ENCODE measurements at places on chromosomes 6 and 20.

GRCh38 chr6:147873816-147874215, 365.3 kb downstream of the SAMD5 start:
- DNase-seq: no peak

DNA sequence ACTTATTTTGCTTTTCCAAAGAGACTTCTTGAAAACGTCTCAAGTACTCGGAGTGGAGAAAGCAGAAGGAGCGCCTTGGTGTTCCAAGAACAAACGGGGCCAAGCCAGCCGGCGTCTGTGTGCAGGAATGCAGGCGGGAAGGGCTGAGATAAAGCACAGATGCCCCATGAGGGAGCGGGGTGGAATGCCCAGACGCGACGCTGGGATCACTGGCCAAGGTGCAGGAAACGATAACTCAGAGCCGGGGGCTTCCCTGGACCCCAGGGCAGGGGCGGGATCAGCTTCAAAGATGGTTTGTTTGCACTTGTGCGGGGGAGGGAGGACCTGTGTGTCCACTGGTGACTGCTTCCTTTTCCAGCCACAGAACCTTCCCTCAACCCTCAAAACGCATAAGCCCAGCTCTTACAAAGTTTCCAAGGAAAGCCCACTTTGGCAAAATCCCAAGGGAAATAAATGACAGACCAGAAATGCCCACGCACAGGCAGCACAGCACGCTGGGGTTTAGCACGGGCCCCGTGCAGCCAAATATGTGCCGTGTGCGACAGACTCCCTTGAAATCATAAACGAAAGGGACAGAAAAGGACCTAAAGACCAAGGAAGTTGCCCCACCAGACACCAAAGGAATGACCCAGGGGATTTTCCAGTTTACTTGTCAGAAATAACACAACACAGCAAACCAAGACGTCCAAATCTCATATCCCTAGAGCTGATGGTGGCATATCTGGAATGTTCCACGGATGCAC, 113.9 kb downstream of the NFATC2 start:
- DNase-seq: peak; percentile 67

DNA sequence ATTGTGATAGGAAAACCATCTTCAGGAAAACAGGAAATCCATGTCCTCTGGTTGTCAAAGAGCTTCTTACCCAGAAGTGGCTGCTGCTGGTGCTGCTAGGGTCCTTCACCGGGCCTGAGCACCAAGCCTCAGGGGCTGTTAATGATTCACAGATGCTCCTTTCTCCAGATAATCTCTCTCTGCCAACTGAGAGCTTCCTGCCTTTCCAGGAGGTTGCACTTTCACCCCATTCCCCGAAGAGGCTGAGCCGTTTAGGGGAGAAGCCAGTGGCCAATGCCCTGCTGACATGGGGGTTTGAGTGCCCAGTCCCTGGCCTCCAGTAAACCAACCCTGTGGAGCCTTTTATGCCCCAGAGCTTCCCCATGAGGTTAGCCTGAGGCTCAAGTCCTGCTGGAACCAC, 122.4 kb downstream of the CBLN4 start:
- no peak for DNase-seq

- DNase-seq: no peak
Measured at GRCh38 chr20:62359043-62359490, 8.0 kb downstream of the LAMA5 start.

GRCh38 chr20:25460566-25461280, 53.2 kb downstream of the GINS1 start:
- no peak for DNase-seq

- peak; percentile 87 for DNase-seq
Measured at GRCh38 chr6:41505122-41506049, 40.8 kb upstream of the FOXP4 start.

DNA sequence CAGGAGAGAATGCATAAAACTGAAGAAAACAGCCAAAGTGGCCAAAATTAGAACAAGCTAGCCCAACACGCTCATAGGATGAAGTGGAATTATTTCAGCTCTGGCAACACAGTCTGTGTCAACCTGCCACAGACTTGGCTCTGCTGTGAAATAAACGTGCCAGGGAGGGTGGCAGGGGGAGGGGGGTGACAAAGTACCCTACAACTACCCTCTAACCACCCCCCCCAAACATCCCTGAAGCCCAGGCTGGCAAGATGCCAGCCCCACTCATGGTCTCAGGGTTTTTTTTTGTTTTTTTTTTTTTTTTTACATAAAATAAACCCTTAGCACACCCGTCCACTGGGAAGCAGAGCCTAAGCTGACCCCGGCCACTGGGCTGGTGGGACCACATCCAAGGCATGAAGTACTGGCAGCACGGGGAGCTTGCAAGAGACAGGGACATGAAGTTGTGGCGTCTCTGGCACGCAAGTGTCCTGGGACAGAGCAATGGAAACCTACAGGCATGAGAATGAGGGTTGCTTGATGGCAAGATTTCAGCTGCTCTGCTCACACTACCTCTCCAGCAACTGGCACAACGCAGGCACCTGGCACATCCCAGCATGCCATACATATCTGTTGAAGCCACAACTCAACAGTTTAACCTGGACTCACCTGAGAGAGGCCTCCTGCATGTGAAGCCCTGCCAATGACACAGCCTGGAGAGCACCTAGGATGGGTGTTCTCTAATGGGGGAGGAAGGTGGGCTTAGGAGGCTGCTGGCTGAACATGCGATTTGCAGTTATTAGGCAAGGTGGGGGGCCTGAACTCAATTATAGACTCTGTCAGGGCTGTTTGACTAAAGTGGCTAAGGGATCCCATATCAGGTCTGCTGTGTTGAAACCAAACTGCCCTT, 76.4 kb downstream of the TRAM2 start:
- no peak for DNase-seq

DNA sequence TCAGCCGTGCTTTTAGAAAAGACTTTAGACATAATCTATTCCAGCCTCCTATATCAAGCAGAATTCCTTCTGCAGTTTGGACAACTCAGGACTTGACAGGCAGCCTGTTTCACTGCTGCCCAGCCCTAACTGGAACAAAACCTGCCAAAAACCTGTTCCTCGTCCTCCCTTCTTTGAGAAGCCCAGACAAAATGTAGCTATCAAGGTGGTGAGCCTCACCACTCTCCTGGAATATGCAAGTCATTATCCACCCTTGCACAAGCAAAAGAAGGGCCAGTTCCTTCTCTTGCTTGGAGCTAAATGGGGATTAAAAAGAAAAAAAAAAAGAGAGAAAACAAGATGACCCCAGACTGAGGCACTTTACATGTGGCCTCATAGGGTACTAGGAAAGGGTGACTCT, 64.2 kb downstream of the TFAP2A start:
- DNase-seq: no peak

GRCh38 chr20:17522528-17522927, 8.7 kb downstream of the BFSP1 start:
- no peak for DNase-seq

DNA sequence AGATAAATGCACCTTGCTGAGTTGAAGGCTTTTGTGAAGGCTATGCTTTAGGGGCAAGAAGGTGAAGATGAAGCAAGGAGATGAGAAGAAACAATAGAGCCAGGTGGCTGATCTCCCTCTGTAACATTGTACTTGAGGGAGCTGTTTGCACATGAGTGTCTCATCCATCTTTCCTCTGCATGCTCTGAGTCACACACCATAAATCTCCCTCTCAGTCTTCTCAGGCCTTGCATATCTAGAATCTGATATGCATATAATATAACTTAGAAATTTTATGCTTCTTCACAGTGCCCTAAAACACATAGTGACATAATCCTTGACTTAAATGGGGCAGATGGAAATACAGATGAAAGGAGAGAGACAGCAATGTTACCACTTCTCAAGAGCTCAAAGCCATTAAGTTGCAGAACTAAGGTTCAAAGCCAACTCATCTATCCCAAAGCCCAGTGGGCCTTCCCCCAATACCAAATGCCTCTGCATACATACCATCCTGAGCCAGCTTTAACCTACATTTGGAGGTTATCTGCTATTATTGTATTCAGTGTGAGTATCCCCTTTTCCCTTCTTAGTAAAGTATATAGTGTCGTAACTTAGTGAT, 62.4 kb upstream of the STXBP5 start:
- DNase-seq: peak; percentile 21

- no peak for DNase-seq
Measured at GRCh38 chr20:7712661-7713060, 227.6 kb downstream of the HAO1 start.

GRCh38 chr6:156647140-156647784, 129.9 kb upstream of the ARID1B start:
- DNase-seq: no peak

Data from GM03348 (cell line).